ENCODE measurements at places on chromosomes 1 and 21.
A peak's percentile ranks its signal among the peaks of the same experiment; 100 is the strongest.

- no peak for DNase-seq
Measured at GRCh38 chr1:56397409-56397808, 182.0 kb downstream of the PLPP3 start.

DNA sequence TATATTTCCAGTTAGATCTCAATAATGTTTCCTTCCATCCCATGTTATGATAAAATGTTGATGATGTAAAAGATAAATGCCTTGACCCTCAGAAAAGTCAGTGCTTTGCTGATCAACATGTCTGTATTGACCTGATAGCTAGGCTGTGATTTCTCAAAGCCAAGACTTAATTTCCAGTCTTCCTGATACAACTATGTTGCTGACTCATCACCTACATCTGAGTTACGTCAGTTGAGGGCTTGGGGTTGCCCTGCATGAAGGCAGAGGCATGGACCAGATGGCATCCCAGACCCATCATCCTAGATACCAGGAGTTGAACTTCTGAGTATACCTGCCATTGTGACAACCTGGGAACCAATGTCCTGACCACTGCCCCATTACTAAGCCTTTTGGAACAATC lies 4.8 kb downstream of the LCE1D start:
- no peak for DNase-seq

- DNase-seq = no peak
Measured at GRCh38 chr1:216430744-216431143, 7.5 kb upstream of the USH2A start.

- DNase-seq = no peak
Measured at GRCh38 chr1:27609618-27610240, 5.8 kb upstream of the AHDC1 start.

DNA sequence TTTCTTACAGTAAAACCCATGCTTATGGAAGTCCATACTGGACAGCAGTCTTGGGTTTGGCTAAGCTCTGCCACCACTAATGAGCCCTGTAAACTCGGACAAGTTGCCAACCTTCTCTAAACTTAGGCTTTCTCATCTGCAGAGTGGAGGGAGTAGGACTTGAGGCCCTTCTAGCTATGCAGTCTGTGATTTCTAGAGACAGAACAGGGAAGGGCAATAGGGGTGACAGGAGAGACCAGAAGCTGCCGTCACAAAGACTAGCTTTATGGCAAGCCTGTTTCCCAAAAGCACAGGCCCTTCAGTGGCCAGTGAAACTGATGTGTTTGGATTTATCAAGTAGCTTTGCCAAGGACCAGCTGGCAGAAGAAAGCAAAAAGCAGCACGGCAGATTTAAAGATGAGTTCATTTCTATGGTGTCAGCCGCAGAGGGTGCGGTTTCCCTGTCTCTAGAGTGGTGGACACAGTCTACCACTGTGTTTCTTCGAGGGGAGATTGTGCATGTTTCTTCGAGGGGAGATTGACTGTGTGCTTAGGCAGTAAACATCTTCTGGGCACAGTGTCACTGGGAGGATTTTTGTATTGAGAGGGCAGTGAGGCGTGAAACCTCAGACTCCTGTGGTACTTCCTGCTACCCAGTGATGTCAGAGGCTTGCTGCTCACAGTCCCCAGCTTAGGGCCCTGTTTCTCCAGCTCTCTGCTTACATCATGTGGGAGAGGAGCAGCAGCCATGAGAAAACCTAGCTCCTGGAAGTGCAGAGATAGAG lies 119.0 kb downstream of the ROR1 start:
- peak; percentile 73 for DNase-seq

- no peak for DNase-seq
Measured at GRCh38 chr1:166082601-166083000, 84.2 kb downstream of the FAM78B start.

DNA sequence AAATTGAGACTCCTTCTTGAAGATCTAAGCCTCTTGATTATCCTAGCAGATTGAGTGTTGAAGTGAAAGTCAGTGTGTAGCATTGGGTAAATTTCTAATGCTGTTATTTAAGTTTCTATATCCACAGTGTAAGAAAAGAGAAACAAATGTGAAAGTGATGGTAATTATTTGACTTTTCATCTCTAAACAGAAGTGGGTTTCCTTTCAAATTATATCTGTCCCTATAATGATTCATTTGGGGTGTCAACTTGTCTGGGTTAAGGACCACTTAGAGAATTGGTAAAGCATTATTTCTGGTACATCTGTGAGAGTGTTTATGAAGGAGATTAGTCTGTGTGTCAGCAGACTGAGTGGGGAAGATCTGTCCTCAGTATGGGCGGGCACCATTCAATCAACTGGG lies 133.0 kb upstream of the HMCN1 start:
- no peak for DNase-seq

DNA sequence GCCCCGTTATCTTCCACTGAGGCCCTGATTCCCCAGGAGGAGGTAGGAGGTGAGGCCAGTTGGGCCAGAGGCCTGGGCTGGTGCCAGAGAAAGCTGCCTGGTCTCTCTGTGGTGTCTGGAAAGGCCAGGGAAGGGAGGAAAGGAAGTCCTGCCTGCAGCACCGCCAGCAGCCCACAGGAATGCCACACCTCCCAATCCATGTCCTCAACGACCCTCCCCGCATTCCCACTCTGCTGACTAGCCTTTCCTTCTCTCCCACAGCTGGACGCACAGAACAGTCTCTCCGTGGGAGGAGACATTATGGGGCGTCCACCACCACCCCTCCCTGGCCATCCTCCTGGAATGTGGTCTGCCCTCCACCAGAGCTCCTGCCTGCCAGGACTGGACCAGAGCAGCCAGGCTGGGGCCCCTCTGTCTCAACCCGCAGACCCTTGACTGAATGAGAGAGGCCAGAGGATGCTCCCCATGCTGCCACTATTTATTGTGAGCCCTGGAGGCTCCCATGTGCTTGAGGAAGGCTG lies 18.0 kb downstream of the CSF1 start:
- DNase-seq = peak; percentile 67

GRCh38 chr1:156689035-156689952 lies 12.1 kb upstream of the NES start:
- peak; percentile 90 for DNase-seq

DNA sequence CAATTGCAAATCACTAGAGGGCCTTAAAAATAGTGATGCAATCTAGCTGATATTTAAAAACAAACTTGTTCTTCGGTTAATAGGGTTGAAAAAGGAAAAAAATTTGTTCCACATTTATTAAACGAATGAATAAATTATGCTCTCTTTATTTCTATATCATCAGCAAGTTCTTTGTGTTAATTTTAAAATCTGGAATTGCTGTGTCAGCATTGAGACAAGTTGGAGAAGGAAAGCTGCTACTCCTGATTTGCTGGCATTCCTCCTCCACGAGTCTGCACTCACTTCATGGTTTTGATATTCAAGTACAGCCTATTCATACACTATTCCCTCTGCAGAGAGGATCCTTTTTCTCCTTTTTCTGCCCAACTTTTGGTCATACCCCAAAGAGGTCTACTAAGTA lies 117.6 kb downstream of the MRPL39 start:
- no peak for DNase-seq

- DNase-seq = no peak
Measured at GRCh38 chr1:88943241-88943640, 49.2 kb downstream of the KYAT3 start.

DNA sequence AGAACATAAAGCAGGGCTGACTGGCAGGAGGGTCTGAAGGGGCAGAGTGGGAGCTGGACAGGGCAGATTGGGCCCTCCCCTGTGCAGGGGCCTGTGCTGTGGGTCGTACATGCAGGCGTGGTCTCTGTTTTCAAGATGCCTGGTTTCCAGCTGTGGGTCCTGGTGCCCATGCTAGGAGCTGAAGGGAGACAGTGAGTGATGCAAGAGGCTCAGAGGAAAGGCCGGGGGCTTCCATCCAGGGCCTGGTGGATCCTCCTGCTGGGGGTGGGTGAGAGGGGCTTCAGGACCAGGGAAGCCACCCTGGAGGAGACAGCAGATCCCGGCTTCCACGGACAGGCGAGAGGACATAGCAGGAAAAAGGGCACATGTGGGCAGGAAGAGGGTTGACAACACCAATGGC lies 349.0 kb upstream of the VAMP3 start:
- DNase-seq = no peak

- no peak for DNase-seq
Measured at GRCh38 chr1:234135501-234135900, 231.0 kb downstream of the SLC35F3 start.

- DNase-seq = no peak
Measured at GRCh38 chr1:17909634-17910033, 154.5 kb downstream of the ACTL8 start.

DNA sequence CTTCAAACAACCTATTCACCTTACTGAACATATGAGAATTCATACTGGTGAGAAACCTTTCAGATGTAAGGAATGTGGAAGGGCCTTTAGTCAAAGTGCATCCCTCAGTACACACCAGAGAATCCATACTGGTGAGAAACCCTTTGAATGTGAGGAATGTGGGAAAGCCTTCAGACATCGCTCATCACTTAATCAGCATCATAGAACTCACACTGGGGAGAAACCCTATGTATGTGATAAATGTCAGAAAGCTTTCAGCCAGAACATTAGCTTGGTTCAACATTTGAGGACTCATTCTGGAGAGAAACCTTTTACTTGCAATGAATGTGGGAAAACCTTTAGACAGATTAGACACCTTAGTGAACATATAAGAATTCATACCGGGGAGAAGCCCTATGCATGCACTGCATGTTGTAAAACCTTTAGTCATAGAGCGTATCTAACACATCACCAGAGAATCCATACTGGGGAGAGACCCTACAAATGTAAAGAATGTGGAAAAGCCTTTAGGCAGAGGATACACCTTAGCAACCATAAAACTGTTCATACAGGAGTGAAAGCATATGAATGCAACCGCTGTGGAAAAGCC lies 13.2 kb upstream of the EXO5 start:
- no peak for DNase-seq

DNA sequence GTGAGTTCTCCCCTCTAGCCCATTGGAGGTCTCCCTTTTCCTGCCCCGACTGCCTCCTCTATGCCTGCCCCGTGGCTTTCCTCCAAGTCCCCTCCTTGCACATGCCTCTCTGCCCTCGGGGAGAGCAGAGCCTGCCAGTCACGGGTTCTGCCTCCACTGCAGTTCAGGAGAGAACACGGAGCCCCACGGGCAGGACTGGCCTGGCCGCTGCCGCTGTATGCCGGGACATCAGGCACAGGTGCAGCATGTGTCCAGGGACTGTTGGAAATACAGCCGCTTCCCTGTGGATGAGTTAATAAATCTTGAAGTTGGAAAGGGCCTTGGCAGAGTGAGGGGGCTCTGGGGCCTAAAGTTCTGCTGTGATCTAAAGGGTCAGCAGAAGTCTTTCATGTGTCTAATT lies 676.6 kb downstream of the MATN1 start:
- no peak for DNase-seq

- no peak for DNase-seq
Measured at GRCh38 chr1:26361605-26362122, 7.7 kb upstream of the CRYBG2 start.

DNA sequence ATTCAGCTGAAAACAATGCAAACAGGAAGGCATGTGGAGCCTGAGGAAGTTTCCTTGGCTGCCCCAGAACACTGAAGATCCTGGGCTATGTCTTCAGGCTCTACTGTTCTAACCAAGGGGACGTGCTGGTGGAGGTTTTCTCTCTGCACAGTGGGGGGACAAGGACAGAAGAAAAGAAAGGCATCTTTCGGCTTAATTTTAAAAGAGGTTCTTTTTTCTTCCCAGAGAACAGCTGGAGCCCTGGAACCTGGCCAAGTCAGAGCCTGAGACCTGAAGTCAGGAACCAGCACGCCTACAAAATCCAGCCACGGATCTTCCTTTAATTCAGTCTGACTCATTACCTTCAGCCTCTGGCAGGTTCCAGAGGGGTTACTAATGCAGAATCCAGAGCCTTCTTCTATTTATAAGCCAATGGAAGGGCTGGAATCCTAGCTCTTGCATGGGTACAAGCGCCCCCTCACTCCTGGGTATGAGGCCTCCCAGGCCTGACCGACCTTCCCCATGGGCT lies 19.8 kb downstream of the CTNNBIP1 start:
- peak; percentile 60 for DNase-seq

- no peak for DNase-seq
Measured at GRCh38 chr21:37259426-37259825, 7.7 kb downstream of the VPS26C start.

GRCh38 chr1:170929835-170930554 lies 5.3 kb upstream of the MROH9 start:
- peak; percentile 53 for DNase-seq

DNA sequence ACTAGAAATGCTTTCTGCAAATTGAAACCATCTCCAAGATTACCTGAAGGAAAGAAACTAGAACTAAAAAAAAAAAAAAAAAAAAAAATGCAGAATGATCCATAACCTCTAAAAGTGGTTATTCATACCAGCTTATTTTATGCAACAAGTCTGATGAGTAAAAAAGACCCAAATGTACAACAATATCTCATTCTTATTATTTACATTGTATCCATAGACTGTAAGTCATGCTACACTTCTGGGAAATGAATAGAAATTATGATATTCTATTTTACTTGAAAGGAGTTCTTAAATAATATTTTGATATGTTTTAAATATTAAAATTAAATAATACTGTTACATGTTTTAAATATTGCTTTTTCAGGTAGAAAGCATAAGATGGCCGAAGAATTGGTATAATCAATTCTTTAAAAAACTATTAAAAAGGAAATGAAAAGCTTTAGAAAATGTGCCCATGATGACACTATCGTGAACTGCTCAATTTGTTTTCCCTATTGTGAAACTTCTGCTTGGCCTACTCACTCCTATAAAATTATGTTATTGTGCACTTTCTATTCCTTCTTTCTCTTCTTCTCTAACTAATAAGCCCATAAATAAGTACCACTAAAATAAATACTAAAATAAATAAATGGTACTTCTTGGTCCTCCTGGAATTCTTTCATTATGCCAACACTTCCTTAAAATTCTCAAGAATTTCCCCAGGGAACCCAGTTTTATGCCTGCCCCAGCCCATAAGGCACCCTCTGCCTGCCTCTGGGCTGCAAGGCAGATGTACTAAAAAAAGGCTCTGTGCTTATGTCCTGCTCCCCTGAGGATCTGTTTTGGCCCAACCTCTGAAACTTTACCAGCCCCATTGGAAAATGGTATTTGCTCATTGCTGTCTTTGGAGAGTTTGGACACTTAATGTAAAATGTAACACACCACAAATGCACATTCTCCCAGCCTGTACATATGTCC lies 18.1 kb downstream of the SAMSN1 start:
- no peak for DNase-seq

- no peak for DNase-seq
Measured at GRCh38 chr1:104878203-104878909, 1128.7 kb downstream of the AMY1C start.

- DNase-seq = no peak
Measured at GRCh38 chr1:80779275-80779674, 1021.5 kb upstream of the ADGRL2 start.

DNA sequence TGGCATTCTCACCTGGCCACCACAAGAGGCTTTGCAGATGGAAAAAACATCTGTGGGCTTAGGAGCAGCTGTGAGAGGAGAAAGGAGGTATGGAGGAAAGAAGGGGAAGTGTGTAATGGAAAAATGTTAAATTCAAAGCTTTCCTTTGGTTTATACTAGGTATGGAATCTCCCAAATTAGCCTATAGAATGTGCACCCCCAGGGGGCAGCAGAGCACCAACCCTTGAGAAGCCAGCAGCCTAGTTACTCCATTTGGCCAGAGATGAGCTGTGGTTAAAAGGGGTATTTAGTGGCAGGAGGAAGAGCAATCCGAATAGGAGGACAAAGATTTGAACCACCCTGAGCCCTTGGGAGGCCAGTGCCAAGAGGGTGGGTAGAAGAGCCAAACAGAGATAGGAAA lies 97.5 kb upstream of the CTTNBP2NL start:
- DNase-seq = peak; percentile 43

GRCh38 chr1:36994868-36995267 lies 39.4 kb downstream of the GRIK3 start:
- no peak for DNase-seq

- peak; percentile 68 for DNase-seq
Measured at GRCh38 chr1:113140588-113141446, 67.8 kb downstream of the LRIG2 start.
